HS-27A (cell line): ENCODE measurements at places on chromosomes 6 and 20.
A peak's percentile ranks its signal among the peaks of the same experiment; 100 is the strongest.

DNA sequence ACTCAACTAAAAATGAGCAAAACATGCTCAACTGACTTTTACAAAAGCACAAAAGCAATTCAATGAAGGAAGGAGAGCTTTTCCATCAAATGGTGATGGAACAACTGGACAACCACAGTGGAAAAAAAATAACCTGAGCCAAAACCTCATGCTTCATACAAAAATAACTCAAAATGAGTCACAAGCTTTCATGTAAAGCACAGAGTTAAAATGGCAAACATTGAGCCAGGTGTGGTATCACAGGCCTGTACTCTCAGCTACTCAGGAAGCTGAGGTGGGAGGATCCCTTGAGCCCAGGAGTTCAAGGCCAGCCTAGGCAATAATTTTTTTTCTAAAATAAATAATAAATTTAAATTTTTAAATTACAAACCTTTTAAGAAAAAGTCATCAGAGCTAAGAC is 18.4 kb upstream of the HLA-G start:
- no peak for DNase-seq

GRCh38 chr20:33663161-33664084 is 1.3 kb downstream of the C20orf144 start:
- no peak for DNase-seq

- peak; percentile 50 for DNase-seq
Observed at GRCh38 chr20:64224351-64225170, 31.0 kb upstream of the PCMTD2 start.

DNA sequence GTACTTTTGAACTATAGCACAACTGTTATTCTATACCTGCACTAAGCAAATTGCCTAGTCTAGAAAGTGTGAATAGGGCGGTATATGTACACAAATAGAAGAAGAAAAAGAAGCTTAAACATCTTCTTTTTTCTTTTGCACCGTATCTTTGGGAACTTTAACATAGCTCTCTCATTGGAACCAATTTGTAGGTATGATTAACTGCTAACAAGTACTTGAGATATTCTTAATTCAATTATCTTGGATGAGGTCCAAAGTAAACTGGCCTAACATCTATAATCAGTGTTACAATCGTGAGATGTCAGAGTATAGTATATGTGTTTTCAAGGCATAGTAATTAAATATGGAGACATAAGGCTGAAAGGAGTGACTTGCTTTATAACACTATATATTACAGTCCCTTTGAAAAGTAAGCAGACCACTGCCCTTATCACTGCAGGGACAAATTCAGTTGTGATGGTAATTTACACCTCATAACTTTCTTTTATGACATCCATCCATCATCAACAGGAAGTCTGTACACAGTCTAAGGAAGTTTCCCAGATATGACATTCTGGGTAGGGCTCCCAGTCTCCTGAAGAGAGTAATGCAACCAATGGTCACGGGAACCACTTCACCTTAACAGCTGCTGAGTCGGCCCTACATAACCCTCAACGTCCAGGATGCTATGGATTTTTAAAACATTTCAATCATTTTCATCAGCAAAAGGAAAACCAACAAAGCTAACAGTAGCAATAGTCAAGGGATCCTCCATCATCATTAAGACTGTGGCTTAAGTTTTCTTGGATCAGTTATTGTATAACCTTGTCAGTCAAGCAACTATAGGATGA is 37.6 kb downstream of the NKAIN2 start:
- DNase-seq, result no peak

- DNase-seq, result no peak
Observed at GRCh38 chr6:20932284-20932683, 398.0 kb downstream of the CDKAL1 start.

DNA sequence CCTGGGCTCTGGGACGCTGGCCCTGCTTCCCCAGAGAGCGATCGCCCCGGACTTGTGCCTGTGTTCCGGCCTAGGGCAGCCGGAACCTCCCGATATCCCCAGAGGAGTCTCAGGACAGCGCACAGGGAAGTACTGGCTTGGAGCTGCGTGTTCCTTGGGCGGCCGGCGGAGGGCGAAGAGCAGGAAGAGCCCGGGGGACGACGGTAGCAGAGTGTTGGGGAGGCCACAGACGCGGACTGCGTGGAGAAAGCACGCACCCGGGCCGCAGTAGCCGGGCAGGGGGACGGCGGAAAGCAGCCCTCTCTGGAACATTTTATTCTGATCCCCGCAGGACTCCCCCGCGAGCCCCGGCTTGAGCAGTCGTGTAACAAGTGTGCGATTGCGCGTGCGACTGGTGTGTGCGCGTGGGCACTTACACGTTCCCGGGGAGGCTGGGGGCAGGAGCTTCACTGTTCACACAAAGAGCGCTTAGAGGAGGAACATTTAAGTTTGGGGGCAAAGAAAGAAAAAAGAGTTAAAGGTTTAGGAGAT is 36.1 kb downstream of the NCR2 start:
- DNase-seq, result no peak

GRCh38 chr6:110421749-110422443 is 6.5 kb upstream of the DDO start:
- DNase-seq, result no peak

DNA sequence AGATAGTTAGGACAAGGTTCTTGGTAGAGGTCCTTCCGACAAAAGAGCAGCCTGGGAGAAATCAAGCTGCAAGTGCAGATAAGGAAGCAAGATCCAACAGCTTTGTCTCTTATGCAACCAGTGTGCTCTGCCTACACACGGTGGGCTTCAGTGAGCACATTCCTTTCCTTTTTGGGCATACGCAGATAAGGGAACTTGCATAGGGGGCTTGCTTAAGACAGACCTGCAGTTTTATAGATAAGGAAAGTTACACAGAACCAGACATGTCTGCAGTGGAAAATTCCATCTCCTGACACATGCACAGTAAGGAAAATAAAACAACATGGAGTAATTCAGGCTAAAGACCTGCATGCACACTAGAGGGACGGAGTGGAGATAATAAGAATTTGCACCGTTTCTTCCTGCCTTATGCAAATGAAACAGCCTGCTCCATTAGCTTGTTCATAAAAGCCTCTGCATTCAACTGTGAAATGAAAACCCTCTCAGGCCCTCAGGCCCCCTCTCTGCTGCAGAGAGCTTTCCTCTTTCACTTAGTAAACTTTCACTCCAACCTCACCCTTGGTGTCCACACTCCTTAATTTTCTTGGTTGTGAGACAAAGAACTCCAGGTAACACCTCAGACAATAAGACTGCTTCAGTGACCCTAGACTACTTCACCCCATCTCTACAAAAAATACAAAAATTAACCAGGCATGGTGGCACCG is 97.5 kb upstream of the MYLIP start:
- DNase-seq, result no peak

DNA sequence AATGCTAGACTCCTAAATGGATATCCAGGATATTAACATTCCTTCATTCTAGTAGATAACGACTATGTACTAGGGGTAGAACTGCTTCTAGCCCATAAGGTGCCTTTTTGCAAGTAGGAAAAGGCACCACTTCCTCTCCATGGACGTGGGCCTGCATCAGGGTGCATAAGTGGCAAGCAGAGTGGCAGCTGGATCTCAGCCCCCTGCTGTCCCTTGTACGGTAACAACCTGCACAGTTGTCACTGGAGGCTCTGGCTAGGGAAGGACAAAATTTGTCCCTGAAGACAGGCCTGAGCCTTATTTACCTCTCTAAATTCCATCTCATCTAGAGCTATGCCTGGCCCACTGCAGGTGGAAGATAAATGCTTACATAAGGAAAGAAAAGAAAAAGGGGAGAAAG is 42.5 kb upstream of the SAYSD1 start:
- DNase-seq, result no peak

GRCh38 chr6:53375847-53376246 is 27.1 kb upstream of the ELOVL5 start:
- no peak for DNase-seq

DNA sequence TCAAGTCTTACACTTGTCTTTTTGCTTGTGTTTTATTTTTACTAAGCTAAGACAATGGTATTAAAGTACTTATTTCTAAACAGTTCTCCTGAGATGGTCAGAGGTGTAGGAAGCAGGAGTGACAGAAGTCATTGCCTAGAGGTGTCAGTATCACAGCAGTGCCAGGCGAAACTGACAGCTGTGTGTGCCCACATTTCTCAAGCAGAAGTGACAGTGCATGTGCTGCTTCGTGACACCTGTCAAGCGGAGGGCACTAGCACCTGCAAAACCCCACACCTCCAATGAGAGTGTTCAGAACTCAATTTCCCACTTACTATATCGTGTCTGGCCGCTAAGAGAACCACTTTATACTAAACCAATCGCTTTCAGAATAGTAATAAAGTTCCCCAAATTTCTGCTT is 82.8 kb downstream of the SLC23A2 start:
- DNase-seq, result no peak

DNA sequence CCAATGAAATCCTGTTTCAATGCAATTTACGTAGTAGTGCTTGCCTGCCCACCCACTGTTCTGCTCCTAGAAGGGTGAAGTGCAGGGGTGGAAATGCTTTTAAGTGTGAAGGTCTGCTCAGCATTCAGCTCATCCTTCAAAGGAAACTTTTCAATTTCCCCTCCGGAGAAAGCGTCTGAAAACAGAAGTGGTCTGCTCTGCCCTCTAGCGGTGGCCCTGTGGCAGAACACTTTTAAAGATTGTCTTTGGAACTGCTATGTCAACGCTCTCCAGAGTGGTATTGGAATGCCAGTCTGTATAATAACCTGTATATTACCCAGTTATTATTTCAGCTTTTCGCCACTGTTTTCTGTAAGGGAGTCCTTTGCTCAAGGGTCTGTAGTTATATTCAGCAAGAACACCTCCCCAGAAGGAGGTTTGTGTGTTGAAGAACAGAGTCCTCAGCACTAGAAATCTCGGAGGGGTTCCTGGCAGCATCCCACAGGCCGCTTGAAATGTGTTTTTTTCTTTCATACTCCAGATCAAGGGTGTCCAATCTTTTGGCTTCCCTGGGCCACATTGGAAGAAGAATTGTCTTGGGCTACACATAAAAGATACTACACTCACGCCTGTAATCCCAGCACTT is 63.1 kb upstream of the KLHL31 start:
- DNase-seq, result no peak

GRCh38 chr20:46964618-46965455 is 70.2 kb downstream of the EYA2 start:
- no peak for DNase-seq

DNA sequence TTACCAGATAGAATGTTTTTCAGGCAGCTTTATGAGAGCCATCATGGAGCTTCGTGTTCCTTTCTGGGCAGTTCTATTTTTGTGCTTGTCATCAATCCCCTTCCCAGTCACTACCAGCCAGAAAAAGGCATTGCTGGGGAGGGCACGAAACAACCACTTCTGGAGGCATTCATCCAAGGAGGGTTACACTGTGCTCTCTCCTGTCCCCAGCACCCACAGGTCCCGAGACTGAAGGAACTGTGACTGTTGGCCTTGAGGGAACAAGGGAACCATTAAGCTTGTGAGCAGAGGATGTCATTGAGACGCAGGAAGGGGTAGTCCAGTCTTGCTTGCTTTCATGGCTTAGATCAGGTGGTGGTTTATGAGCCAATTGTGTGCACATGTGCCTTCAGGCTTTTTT is 20.1 kb upstream of the ENPP5 start:
- DNase-seq, result no peak

DNA sequence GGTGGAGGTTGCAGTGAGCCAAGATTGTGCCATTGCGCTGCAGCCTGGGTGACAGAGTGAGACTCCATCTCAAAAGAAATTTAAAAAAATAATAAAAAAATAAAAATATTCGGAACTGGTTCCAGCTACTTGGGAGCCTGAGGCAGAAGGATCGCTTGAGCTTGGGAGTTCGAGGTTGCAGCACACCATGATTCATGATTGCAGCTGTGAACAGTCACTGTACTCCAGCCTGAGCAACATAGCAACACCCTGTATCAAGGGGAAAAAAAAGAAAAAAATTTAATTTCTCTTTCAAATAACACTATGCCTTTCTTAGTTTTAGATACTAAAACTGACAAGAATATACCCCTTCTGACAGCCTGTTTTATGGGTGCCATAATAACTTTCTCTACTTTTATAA is 10.5 kb downstream of the KDM1B start:
- DNase-seq, result no peak

DNA sequence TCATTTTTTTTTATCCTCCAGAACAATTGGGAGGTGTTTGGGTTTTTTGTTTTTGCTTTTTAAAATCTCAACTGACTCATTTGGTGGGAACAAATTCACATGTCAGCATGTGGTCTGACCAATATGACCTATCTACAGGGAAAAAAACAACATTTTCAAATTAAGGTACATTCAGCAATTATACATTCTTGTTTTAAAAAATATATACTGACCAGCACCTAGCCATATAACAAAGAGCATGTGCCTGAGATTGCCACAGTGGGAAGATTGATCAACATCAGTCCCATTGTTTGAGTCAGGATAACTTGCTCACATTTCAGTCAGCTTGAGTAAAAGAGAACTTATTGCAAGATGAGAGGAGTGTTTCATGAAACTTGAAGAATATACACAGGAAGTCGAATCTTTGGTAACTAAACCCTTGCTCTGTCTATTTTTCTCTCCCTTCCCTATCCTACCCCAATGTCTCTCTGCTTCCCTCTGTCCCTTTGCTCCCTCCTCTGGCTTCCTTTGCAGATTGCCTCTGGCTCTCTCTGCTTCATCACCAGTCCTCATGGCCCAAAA is 163.2 kb upstream of the TAB2 start:
- no peak for DNase-seq

DNA sequence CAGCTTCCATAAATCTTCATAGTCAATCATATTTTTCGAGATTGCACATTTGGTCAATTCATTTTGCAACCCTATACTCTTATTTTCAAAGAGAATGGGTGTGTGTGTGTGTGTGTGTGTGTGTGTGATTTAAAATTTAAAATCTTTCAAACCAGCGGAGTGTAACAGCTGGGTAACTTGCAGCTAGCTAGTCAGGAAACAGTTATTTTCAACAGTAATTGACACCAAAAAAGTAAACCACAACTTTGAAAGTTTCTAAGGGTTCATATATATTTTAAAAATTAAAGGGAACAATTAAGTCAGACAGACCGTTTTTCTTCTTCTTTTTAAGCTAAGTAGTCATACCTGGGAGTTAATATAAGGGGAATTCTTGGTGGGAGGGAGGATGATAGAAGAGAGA is 57.0 kb downstream of the PRR18 start:
- no peak for DNase-seq

GRCh38 chr6:107965746-107966145 is 7.7 kb upstream of the SEC63 start:
- no peak for DNase-seq

GRCh38 chr6:142926177-142926493 is 18.8 kb downstream of the HIVEP2 start:
- no peak for DNase-seq

DNA sequence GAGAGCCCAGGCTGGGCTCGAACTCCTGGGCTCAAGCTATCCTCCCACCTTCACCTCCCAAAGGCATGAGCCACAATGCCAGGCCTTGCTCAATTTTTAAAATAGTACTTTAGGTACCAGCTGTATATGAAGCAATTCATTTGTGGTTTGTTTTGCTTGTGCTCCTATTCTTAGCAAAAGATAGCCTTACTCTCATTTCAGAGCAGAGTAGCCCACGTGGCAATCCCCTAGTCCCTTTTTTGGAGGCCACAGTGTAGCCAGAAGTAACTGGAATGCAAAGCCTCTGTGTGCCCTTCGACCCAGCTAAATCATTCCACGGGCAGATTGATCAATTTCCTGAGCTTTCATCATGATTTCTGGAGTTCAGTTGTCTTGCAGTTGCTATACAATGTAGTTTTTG is 372.2 kb downstream of the NRN1 start:
- no peak for DNase-seq
